Stimulated activated CD8-positive, alpha-beta memory T cell treated with anti-CD3 and anti-CD28 coated beads, Interleukin-4, amount 100 ng/mL, for 1 hour (primary cell): ENCODE measurements at places on chromosomes 11 and 22.

DNA sequence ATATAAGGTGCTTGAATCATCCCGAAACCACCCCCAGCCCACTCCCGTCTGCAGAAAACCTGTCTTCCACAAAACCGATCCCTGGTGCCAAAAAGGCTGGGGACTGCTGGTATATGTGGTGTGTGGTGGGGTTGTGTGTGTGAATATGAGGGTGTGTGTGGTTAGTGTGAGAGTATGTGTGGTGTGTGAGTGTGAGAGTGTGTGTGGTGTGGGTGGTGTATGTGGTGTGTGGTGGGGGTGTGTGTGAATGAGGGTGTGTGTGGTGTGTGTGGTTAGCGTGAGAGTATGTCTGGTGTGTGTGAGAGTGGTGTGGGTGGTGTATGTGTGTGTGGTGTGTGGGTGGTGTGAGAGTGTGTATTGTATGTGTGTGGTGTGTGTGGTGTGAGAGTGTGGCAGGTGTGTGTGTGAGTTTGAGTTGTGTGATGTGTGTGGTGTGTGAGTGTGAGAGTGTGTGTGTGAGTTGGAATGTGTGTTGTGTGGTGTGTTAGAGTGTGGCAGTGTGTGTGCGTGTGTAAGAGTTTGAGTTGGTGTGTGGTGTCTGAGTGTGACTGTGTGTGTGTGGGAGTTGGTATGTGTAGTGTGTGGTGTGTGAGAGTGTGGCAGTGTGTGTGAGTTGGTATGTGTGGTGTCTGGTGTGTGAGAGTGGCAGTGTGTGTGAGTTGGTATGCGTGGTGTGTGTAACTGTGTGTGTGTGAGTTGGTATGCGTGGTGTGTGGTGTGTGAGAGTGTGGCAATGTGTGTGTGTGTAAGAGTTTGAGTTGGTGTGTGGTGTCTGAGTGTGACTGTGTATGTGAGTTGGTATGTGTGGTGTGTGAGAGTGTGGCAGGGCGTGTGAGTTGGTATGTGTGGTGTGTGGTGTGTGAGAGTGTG lies 6.5 kb downstream of the UPK3A start:
- DNase-seq: no peak

DNA sequence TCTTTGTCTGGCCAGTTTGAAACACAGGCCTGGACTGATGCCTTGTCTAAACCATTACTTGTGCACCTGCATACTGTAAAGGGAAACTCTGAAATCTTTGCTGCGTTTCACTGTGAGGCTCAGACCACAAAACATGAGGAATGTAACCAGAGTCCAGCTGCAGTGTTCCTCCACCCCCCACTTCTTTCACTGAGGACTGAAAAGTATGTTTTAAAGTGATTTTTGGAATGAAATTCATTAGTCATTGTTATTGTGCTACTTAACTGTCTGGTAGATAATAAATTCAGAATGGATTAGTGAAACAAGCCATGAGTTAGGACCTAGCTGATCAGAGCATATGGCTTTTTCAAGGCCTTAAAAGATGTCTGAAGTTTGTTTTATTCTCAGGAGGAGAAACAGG lies 181.2 kb downstream of the WNT11 start:
- DNase-seq: no peak

- DNase-seq: no peak
Measured at GRCh38 chr11:120073196-120073595, 64.7 kb downstream of the TRIM29 start.

GRCh38 chr11:27372164-27372563 lies 9.1 kb upstream of the CCDC34 start:
- no peak for DNase-seq
